ENCODE measurements at places on chromosomes 4 and X.

DNA sequence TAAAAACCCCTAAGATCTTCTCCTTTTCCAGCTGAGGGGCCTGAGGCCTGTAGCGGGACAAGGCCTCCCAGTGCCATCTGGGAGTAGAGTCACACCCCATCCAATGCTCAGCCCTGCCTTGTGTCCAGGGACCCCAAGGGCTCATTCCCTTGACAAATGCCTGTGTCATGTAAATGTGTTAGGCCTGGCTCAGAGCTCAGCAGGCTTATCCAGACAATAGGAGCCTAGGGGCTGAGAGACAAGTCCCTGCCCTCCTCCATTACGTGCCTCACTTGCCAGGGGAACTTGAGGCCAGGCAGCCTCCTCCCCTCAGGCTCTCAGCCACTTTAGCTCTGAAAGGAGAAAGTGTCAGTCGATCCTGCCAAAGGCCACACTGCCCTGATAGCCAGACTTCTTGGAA is 166.8 kb upstream of the MAMLD1 start:
- no peak for DNase-seq

GRCh38 chrX:77446029-77446585 is 1.1 kb upstream of the FGF16 start:
- no peak for DNase-seq

GRCh38 chr4:185190306-185190856 is 13.4 kb downstream of the CFAP97 start:
- no peak for DNase-seq

- DNase-seq, result no peak
Observed at GRCh38 chr4:48635980-48636379, 144.1 kb downstream of the FRYL start.

DNA sequence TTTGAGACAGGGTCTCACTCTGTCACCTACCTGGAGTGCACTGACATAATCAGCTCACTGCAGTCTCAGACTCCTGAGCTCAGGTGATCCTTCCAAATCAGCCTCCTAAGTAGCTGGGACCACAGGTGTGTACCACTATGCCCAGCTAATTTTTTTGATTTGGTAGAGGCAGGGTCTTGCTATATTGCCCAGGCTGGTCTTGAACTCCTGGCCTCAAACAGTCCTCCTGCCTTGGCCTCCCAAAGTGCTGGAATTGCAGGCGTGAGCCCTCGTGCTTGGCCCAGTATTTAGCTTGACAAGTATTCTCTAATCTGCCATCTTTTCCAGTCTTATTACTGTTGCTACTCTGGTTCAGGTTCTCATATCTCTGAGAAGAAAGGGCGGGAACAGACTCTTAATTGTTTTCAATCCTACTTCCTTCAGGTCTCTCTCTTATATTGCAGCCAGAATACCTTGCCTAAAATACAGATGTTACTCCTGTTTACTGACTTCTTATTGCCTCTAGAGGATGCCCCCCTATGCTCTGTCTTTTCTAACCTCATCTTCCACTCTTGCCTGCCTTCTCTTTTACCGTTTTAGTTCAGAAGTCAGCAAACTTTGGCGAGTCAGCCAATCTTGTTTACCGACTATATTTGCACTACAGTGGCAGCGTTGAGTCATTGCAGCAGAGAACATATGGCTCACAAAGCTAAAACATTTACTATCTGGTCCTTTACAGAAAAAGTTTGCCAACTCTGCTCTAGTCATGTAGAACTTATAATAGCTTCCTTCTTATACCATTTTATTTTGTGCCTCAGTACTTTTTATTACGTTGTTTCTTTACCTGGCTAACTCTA is 19.0 kb downstream of the MRPL1 start:
- no peak for DNase-seq

All from stimulated activated CD4-positive, alpha-beta T cell treated with anti-CD3 and anti-CD28 coated beads, TNF-alpha, amount 100 ng/mL, for 1 hour (primary cell).